ENCODE measurements at places on chromosomes 2 and 18. TPM values are rescaled to one million over a fixed set of nuclear protein-coding genes. Genes with fewer than 3 reads are reported as not detected.

Gene CYRIA
- 1.7 TPM for total RNA-seq

Gene MAPRE2
- total RNA-seq, result 107 TPM

Gene CYP27A1
- total RNA-seq, result 23.4 TPM

Gene ZNF521
- 37.5 TPM for total RNA-seq

Gene ADI1
- 184 TPM for total RNA-seq

Gene ELOA2
- not detected for total RNA-seq

Gene LOXHD1
- not detected for total RNA-seq

Gene MEP1B
- total RNA-seq, result not detected

Gene LYPD6B
- total RNA-seq, result 0.28 TPM

Gene FSIP2
- total RNA-seq, result 0.22 TPM

Gene C18orf54
- 0.41 TPM for total RNA-seq

Gene CRYGC
- total RNA-seq, result not detected

Gene NPAS2
- 39.2 TPM for total RNA-seq

Gene SMCHD1
- 27.8 TPM for total RNA-seq

Gene ANXA4
- total RNA-seq, result 12.7 TPM

Gene SAG
- not detected for total RNA-seq

Gene TP53I3
- 8.0 TPM for total RNA-seq

Gene SNRNP27
- 61.7 TPM for total RNA-seq

Gene INPP4A
- total RNA-seq, result 12.7 TPM

Gene GALNT14
- total RNA-seq, result 1.0 TPM

Gene SLC9A4
- total RNA-seq, result not detected

Gene PCARE
- total RNA-seq, result 2.2 TPM

Gene CFAP53
- total RNA-seq, result 0.30 TPM

Gene SIX3
- total RNA-seq, result not detected

Gene PIEZO2
- 3.0 TPM for total RNA-seq

Gene ABCG8
- not detected for total RNA-seq

Gene RNF125
- total RNA-seq, result 1.7 TPM

Gene HJURP
- 0.16 TPM for total RNA-seq

Gene CAPN14
- total RNA-seq, result 0.22 TPM

Gene RFTN2
- 11.6 TPM for total RNA-seq

Gene TEKT4
- total RNA-seq, result not detected

Gene UGT1A10
- total RNA-seq, result not detected

Gene TBR1
- total RNA-seq, result not detected

Gene ACTR1B
- total RNA-seq, result 40.8 TPM

Gene SLC16A14
- total RNA-seq, result 3.4 TPM

Gene WNT10A
- total RNA-seq, result 1.2 TPM

Gene RAPGEF4
- total RNA-seq, result 14.1 TPM

Gene ACMSD
- not detected for total RNA-seq

Gene ESPNL
- 0.26 TPM for total RNA-seq

Gene IL36RN
- not detected for total RNA-seq

Gene FAM228A
- total RNA-seq, result 0.51 TPM

Gene CTAGE1
- not detected for total RNA-seq

Gene ABCB11
- 0.12 TPM for total RNA-seq

Gene DSC2
- 19.5 TPM for total RNA-seq

Gene HOXD10
- not detected for total RNA-seq
